Kasumi-1 (cell line): ENCODE measurements at places on chromosomes 4 and X.

GRCh38 chr4:165457793-165458192 is 79.0 kb downstream of the CPE start:
- DNase-seq = no peak

DNA sequence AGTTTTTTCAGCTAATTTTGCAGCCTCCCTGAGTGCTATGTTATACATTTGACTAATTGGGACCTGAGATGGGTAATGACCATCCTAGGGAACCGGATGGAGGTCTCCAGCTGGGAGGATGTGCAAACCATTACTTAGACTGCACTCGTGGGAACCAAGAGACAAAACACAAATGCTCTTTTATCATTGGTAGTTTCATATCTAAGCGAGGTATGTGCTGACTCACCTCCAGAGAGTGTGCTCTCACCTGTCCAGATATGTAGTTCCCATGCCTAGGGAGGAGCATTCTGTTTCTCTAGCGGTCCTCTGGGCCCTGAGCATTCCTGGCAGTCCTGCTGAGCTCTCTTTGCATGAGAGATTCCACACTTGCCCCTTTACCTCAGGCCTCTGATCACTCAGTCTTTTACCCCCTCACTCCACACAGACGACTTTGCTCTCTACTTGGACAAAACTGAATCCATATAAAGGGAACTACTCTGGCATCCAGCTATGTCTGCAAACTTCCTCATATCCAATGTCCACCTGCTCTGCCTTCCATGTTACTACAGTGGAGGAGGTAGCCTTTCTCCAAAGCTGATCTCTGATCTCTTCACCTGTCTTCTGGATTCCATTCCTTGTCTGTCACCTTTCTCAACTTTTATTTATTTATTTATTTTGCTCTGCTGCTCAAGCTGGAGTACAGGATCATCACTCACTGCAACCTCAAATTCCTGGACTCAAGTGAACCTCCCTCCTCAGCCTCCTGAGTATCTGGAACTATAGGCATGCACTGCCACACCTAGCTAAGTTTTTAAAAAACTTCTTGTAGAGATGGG is 88.4 kb downstream of the LRP2BP start:
- DNase-seq = peak; percentile 7

- DNase-seq = no peak
These were observed 1244.0 kb upstream of the TENM3 start for GRCh38 chr4:180999217-180999616.

- no peak for DNase-seq
These were observed 33.5 kb downstream of the GPAT3 start for GRCh38 chr4:83569429-83569828.

- peak; percentile 46 for DNase-seq
These were observed 287.2 kb downstream of the OPHN1 start for GRCh38 chrX:68146054-68146453.

DNA sequence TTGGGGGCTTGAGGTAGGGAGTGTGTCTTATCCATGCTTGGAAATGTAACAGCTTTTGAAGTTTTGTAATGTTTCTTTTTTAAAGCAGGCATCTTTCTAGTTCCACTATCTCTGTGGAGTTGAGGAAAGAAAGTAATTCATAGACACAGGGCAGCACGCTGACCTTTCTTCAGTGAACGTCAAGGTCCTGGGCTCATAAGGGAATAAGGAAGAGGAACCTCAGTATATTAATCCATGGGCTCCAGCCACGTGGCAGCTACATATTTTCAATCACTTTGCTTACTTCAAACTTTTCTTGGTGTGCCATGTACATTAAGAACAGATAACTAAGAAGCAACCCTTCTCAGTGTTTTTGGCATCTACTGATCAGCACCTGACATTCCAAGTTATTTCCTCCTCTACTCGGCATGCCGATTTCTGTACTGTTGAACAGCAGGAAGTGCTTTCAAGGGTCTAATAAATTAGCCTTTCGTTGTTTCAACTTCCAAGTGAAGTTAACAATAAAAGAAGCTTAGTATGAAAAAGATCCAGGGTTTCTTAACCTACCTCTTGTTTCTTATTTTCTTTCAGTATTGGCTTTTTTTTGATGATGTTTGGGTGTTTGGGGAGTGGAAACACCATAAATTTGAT is 88.2 kb downstream of the SORBS2 start:
- DNase-seq = no peak

DNA sequence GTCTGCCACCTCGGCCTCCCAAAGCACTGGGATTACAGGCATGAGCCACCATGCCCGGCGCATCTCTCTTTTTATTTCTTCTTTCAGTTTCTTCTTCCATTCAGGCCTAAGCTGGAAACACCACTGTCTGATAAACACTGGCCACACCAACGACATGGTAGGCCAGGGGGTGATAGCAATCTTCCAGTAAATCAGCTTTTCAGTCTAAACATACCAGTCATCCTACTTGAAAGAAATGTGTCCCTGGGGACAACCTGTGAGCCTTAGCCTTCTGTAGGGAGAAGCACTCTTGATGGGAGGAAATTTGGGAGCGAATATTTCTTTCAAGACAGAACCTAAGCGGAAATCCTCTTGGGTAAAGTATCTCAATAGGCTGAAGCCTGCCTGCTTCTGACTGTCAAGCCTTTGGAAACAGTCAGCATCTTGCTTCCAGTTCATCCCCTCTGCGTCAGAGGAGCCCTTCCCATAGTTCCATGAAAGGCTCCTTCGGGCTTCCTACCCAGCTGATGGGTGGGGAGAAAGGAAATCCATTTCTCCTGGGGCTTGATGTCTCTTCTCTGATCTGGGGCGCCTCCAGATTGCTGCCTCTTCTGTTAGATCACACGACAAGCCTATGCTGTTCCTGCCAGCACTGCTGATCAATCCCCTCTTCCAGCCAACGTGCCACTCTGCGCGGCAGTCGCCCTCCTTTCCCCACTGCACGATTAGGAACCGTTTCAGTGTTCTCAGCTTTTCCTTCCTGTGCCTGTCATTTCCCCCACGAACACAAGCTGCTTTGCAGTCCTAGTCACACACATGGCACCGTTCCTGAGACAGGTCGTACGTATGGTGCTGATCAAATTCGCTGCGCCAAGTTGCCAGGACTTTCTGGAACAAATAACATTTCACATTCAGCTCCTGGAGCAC is 49.5 kb upstream of the CBR4 start:
- no peak for DNase-seq

GRCh38 chr4:87053802-87054767 is 119.3 kb downstream of the AFF1 start:
- no peak for DNase-seq

GRCh38 chr4:100848841-100849240 is 331.0 kb upstream of the EMCN start:
- DNase-seq = peak; percentile 56

GRCh38 chr4:148207068-148207467 is 235.1 kb downstream of the NR3C2 start:
- DNase-seq = no peak

- DNase-seq = no peak
These were observed 601 bp downstream of the INPP4B start for GRCh38 chr4:142845293-142846107.

- peak; percentile 5 for DNase-seq
These were observed 1397.0 kb downstream of the FAM133A start for GRCh38 chrX:95071052-95071451.

- no peak for DNase-seq
These were observed 54.1 kb upstream of the UNC5C start for GRCh38 chr4:95602872-95603271.
